ENCODE measurements at places on chromosomes 5 and 9.

- DNase-seq, result peak; percentile 28
Measured at GRCh38 chr5:24226479-24226878, 418.3 kb downstream of the CDH10 start.

- DNase-seq, result no peak
Measured at GRCh38 chr5:36662291-36662851, 56.0 kb downstream of the SLC1A3 start.

DNA sequence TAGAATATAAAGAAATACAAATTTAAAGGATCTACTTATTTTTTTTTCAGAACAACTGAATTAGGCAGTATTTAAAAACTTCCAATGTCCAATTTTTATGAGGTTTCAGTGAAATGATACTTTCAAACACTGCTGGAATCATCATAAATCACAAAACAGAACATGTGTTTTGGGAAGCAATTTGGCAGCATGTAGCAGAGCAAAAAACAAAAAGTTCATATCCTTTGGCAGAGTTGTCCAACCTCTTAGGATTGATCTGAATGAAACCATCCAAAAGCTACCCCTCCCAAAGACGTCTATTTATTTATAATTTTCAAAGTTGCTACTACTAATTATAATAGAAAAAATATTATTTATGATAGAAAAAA lies 192.4 kb upstream of the PUM3 start:
- no peak for DNase-seq

DNA sequence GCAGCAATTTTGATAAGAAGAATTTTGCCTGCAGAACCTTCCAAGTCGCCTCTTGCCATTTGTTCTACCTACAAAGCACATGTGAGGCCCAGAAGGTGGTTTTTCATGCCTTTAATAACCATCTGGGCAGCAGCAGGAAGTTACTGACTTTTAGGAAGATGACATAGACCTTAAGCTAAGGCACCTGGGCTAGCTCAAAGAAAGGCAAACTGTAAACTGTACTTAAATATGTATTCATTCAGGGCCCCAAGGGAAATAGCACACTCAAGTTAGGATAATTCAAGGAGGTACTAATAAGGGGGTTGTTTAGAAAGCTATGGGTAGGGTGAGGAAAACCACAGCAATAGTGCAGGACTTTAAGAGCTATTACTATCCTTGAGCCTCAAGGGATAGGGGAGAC lies 57.3 kb upstream of the HSPB3 start:
- no peak for DNase-seq

DNA sequence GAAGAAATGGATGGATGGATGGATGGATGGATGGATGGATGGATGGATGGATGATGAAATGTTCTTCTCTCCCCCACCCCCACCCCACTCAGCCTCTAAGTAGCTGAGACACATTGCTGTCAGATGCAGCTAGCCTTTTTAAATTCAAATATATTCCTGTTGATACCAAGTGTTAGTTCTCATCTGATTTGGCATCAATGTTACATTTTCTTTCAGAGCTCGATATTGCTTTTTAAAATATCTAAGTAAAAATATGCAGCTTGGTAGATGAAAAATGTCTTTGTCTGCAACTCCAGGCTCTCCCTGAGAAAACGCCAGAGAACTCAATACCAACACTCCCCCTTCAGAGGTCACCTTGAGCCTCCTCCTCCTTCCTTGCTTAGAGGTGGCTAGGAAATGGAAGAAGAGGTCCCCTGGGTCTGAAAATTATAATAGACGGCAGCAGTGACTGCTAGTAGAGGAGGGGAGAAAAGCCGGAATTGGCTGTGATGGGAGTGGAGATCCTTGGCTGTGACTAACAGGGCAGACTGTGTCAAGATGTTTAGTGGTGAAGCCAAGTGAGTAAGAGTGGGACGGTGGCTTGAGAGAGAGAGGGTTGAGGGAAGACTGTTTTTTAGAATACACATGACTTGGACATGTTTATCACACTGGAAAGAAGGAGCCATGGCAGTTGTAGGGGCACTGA lies 156.0 kb downstream of the ZNF462 start:
- peak; percentile 75 for DNase-seq

GRCh38 chr9:16385590-16385989 lies 484.9 kb downstream of the BNC2 start:
- peak; percentile 64 for DNase-seq

- DNase-seq, result no peak
Measured at GRCh38 chr5:142315096-142315900, 9.5 kb downstream of the SPRY4 start.

DNA sequence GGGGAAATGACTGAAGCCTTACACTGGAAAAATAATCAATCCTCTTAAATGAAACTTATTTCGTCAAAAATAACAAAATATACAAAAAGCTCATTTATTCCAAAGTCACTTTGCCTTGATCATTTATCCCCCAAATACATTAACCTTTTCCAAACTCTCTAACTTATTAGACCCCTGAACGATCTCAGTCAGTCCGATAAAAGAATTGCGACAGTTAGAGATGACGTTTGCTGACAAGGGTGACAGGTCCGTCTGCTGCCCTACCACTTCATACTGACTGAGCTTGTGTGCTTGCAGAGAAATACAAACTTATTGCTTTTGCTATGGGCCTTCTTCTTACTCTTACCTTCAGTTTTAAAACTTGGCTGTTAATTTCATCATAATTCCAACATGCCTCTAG lies 169.7 kb downstream of the ZDHHC21 start:
- no peak for DNase-seq

- DNase-seq, result no peak
Measured at GRCh38 chr5:80122579-80122978, 87.4 kb downstream of the THBS4 start.

- DNase-seq, result no peak
Measured at GRCh38 chr9:89901920-89902319, 297.1 kb downstream of the GADD45G start.

DNA sequence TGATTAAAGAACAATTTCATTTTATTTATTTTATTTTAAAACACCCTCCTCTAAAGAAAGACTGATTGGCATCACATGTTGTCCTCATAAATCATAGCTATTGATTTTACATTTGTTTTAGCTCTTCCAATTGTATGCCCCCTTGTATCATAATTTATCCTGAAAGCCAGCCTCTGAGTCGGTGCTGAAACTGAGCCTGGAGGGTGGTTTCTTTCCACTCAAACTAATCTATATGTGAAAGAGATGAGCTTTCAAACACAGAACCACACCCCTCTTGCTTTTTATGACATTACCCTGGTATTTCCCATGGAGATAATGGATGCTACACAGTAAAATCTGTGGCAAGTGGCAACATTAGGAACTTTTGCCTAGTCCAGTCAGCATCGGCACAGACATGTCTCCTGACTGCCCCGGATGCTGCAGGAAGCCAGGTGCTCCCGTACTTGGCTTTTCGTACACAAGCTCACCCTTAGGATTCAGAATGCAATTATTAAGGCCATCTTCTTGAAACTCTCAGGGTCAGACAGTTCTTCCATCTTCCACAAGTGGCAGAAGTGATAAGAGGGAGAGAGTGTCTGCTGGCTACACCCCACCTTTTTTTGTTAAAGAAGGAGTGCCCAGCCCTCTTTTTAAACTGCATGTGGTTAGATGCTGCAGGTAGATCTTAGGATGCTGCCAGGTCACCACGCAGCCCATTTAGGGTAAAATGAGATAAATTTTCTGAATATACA lies 91.1 kb downstream of the SNCAIP start:
- no peak for DNase-seq

DNA sequence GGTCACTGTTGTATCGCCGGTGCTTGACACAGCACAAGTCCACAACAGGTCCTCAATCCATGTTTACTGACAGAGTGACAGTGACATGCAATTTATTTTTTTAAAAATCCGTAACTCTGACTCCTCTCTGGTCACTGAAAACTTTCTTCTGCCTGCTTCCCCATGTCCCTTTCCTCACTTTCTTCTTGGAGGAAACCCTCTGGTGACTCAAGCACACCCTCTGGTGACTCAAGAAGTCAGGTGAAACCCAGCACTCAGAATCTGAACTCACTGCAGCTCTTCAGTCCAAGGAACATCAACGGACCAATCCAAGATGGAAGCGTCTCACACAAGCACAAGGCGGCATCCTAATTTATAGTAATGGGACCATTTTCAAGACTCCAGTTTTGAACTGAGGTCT lies 245.9 kb downstream of the FSTL4 start:
- DNase-seq, result peak; percentile 28

- no peak for DNase-seq
Measured at GRCh38 chr5:110070836-110071235, 381.1 kb downstream of the MAN2A1 start.

- no peak for DNase-seq
Measured at GRCh38 chr5:160211352-160211751, 18.0 kb upstream of the FABP6 start.

DNA sequence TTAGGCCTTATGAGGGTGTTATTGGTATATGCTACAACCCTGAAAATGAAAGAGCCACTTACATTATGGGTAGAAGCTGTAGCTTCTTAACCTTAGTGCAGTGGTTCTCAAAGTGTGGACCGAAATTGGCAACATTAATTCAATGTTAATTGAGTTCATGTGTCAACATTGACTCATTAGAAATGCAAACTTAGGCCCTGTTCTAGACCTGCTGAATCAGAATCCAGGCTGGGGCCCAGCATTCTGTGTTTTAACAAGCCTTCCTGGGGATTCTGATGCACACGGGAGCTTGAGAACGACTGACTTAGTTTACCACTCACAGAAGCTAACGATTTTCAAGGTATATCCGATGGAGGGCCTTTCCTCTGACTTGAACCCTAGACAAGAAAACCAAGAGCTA lies 7.3 kb downstream of the VLDLR start:
- no peak for DNase-seq

DNA sequence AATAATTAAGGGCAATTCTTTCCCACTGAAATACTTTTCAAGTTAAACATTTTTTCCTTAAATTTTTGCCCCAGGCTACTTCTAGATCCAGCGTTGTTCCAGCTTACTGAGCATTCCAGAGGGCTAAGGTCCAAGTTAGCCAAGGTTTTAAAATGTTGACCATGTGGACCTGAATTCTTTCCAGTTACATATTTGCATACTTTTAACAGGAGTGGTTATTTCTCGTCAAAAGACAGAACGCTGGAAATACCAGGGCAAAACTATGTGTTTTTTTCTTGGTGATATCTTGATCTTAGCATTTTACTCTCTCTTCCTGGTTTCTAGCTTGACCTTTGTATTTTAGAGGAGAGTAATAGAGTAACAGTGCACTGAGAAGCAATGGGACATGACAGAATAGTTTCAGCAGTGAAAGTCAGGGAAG lies 32.8 kb downstream of the TMC1 start:
- peak; percentile 80 for DNase-seq

DNA sequence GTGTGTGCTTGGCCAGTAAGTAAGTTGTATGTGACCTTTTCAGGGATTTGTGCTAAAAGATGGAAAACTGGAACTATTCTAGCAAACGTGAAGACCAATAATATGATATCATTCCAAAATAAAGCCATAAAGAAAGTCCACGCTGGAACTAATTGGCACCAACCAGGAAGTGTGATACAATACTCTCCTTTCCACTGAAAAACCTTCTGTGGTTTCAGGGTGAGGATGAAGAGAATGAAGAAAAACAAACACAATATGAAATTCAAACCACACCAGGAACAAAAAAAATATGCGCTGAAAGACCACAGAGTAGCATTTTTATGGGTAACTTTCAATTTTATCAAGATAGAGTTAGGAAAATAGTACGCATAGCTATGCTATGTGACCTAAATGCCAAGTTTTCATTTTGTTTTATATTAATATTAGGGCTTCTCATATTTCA lies 105.8 kb downstream of the EFNA5 start:
- DNase-seq, result no peak

DNA sequence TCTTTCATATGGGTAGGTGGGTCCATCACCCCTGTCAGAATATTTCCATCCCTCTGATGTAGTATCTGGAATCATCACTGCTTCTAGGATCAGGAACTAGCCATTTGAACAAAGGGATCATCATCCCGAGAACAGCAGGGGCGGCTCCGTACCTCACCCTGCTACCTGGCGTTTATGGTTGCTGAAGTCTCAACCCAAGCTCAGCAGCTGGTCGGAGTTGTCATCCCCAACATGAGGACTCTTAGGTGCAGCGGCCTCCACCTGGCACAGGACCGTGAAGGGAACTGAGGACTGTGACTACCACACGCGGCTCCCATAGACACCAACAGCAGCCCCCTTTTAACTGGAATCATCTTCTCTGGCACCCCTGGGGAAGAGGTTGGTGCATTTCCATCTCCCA lies 35.1 kb downstream of the ROR2 start:
- DNase-seq, result no peak

DNA sequence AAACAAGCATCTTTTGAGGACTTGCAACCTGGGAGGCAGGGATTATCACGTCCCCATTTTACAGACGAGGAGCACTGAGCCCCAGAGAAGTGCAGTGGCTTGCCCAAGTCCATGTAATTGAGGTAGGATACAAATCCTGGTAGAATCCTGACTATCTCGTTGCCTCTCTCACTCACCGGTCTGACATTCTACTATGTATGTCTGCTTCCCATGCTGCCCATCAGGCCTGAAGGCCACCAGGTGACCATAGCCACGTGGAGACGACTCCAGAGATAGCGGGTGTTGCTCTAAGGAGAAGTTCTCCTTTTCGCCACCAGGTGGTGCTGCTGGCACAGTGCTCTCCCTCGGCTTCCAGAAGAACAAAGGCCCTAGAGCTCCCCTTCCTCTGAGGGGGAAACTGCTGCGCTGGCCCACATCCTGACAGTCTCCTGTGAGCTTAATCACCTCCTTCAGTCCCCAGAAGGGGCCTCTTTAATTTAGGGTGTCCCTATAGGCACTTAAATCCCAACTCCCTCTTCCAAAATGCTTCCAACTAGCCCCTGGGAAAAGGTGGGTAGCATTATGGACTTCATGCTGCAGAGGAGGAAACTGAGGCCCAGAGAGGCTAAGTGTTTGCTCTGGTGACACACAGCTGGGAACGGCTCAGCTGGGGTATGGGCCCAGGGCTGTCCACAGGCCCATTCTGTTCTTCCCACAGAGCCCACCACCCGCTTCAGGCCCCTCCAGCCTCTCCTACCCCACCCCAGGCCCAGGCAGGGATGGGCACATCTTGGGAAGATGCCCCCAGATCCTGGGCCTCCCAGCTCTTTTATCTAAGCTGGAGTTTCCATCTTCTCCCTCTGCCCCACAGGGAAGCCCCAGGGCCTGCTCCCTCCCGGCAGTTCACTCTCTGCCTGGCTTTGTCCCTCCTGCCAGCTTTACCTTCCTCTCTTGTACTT lies 6.4 kb downstream of the SLC34A1 start:
- DNase-seq, result peak; percentile 88

DNA sequence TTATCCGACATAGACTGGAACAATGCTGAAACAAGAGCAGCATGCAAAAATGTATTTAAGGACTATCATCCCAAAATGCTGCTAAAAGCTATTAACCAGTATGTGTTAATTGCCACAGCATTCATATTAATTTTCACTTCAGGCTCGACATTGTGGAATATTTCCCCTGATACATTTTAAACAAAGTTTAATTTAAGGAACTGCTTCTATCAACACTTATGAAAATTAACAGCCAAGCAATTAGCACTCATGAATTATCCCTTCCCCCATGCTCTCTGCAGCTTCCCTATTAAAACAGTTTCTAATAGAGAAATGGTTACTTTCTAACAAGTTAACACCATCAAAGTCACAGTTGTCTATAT lies 54.8 kb downstream of the MAPKAP1 start:
- DNase-seq, result no peak

GRCh38 chr9:109520475-109521132 lies 22.5 kb upstream of the PTPN3 start:
- DNase-seq, result peak; percentile 79

Data from kidney tubule cell (primary cell).